Mesothelial cell of epicardium (in vitro differentiated cells): ENCODE measurements at places on chromosomes 16 and 17.

GRCh38 chr17:57092171-57092570 is 7.1 kb downstream of the AKAP1 start:
- no peak for DNase-seq

DNA sequence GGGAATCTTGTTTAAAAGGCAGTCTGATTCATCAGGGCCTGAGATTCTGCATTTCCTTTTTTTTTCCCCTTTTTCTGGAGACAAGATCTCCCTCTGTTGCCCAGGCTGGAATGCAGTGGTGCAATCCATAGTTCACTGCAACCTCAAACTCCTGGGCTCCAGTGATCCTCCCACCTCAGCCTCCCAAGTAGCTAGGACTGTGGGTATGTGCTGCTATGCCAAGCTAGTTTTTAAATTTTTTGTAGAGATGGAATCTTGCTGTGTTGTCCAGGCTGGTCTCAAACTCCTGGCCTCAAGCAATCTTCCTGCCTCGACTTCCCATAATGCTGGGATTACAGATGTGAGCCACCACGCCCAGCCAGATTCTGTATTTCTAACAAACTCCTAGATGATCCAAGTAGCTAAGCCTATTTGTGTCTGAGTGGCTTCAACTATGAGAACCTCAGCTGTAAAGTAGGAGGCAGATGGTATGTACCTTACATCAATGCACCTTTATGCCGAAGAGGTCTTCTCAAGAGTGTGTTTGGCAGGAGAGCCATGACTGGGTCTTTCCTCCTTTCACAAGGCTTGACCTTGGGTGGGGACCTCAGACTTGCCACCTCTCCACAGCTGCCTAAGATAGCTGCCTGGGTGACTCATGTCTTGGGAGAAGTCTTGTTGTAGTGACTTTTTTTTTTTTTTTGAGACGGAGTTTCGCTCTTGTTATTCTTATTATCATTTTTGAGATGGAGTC is 10.9 kb downstream of the LDAF1 start:
- no peak for DNase-seq

DNA sequence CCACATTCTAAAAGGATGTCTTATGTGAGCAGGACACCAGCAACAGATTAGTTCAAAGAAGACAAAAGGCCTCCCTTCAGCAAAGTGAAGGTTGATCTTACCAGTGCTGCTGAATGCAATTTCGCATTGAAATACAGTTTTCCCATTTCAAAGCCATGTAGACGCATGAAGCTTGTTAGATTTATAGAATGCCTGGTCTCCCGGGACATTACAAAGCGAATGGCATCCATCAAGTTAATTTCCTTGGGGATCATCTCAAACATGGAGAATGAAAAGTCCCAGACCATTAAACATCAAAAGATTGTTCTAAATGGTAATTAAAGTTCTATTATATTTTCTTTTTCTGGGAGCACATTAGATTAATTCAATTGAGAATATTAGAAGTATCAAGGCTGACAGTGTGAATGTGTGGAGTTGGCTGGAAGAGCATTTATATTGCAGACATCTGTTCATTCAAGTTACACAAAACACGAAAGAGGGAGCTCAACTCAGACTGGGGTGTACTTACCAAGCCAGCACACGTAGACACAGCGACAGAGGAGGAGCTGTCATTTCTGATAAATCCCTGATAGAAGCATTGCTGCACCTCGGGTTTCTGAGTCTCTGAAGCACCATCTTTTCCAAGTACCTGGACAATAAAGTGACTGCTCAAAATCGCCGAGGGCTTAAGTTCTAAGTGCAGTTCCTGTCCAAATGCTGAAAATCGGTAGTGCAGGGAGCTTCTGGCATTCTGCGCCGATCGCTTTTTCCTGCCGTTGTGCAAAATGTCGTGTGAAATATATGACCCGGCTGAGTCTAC is 3.8 kb downstream of the ADAMTS18 start:
- no peak for DNase-seq

DNA sequence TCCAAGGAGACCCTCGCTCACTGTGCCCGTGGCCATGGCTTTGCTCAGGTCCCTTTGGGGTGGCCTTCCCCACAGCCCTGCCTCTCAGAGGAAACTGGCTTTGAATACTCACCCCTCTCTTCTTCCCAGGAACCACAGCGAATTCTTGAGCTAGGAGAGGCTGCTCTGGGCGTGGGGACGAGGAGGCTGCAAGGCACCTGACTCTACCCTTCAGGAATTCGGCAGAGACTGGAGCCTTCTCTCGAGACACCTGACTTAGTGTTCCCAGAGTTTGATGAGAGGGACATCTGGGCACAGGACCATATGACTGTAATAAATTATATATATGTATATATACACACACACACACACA is 6.2 kb downstream of the LLGL2 start:
- no peak for DNase-seq

DNA sequence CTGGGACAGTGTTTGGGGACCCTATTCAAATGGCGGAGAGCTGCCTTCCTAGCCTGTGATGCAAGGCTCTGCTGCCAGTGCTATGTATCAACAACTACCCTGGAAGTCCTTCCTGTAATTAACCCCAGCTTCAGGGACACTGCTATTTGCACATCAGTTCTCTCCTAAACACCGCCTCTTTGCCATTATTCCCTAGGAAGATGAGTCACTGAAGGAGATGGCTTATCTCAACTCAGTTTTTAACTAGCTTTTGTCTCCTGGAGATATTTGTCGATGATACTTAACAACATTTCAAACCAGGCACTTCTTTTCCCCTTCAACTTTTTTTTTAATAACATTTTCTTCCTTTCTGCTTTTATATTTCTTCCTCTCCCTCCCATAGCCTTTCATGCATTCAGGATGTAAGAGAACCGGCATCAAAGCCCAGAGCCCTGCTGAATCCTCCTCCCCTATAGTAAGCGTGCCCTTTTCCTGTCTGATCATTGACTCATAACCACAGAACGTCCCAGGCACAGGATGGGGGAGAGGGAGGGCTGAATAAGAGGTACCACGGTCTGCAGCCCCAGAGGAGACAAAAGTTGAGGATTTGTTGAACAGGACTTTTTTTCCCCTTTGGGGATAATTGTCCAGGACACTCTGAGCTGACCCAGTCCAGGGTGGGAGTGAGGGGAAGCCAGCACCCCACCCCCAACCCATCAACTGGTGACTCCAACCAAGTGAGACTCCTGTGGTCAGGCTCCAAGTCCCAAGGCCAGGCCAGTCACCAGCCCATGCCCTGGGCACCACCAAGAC is 387.8 kb upstream of the SALL1 start:
- DNase-seq: no peak

DNA sequence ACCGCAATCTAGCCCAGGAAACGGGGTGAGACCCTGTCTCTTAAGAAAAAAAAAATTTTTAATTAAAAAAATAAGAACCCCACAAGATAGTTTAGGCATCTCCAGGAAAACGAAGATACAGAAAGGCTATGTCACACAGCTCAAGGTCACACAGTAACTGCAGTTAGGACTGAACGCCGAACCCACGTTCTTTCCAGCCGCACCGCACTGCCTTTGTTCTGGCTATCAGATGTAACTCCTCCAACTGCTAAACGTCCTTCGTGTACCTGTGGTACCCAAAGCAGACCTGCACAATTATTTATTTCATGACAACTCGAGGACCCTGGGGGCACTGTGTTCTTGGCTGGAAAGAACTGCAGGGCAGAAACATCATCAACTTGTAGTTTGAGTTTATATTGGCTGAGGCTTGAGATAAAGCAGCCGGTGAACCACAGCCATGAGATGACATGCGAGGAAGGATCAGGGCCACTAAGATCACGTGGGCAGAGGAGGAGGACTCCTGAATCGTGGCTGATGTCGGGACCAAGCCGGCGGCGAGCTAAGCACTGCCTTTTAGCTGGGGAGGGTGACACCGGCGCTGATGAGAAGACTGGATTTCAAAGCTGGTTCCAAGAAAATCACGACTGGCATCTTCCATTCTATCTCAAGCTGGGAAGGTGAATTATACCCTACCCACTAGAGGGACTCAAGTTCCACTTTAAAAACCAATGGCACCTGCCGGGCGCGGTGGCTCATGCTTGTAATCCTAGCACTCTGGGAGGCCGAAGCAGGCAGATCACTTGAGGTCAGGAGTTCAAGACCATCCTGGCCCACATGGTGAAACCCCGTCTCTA is 20.7 kb upstream of the MNT start:
- no peak for DNase-seq

- DNase-seq: no peak
Measured at GRCh38 chr17:2435862-2436261, 35.0 kb upstream of the MNT start.

GRCh38 chr16:3009568-3010390 is 2.9 kb upstream of the CLDN9 start:
- DNase-seq: peak; percentile 82

DNA sequence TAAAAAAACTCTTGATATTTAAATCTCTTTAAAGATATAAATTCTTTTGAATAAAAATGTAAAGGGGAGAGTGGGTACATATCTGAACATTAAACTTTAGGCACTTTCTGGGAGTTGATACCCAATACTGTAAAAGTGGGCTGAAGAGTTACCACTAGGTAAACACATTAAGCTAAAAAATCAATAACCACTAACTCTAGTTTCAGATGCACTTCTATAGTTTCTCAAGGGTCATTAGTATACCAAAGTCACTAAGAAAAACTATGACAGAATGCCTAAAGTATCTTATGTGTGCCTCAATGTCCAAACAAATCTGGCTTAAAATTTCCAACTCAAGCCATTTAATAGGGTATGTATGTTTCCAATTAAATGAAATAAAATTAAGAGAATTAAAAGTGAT is 13.1 kb upstream of the CFDP1 start:
- no peak for DNase-seq

- DNase-seq: peak; percentile 31
Measured at GRCh38 chr16:81315271-81316175, 761 bp downstream of the GAN start.

DNA sequence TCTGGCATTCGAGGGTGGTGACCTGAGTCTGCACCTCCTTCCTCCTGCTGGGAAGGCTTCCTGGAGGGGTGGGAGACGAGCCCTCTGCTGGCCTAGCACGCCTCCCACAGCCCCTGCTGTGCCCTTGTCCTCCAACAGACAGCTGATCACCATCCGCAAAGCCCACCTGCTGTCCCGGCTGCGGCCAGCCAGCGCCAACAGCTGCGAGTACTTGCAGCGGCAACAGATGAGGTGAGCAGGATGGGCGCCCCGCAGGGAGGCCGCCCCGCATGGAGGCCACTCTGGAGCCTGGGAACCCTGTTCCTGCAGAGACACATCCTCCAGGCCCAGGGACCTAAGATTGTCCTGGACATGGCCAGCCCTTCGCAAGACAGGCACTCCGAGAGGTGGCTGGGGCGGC is 21.6 kb downstream of the UBALD1 start:
- no peak for DNase-seq

DNA sequence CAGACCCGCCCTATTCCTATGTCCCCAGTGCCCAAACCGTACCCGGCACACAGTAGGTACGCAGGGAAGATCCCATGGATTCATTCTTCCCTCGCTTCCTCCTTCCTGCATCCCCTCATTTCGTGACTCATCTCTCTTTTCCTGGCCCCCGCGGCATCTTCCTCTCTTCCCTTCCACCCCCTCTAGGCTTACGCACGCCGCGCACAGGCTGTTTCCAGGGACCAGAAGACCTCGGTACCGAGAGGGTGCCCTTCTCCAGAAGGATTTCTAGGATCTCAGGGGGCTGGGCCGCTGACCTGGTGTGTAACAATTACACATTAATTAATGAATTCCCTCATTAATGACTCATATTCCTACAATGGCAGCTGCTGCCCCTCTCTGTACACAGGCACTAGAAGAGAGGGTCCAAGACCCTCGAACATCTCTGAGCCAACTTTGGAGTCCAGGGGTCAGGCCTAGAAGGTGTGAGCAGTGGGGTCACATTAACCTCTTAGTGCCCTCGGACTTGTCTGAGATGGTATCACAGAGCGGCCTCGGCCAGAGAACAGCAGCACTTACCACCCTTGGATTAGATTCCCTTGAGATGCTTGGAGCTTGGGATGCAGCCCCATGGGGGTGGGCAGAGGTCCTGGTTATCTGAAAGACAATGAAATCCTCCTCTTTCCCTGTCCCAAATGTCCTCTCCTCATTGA is 16.8 kb upstream of the PLLP start:
- DNase-seq: no peak

DNA sequence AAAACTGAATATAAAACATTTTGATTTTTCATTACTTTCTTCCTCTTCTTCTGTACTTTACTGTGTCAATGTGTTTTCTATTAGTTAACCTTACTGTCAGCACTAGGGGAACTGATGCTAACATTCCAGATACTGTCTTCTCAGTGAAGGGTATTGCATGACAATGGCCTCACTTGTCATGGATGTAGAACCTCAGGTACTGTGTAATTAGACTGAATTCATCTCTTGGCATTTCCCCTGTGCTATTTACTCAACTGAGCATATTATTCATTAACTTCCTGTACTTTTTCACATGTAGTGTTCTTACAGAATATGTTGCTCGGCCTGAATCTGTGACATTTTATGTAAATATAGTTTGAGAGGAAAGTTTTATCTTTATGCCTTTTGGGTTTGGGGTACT is 237.0 kb downstream of the CA10 start:
- no peak for DNase-seq

GRCh38 chr17:74452033-74452840 is 14.2 kb upstream of the CD300A start:
- no peak for DNase-seq

- no peak for DNase-seq
Measured at GRCh38 chr16:252366-253337, 18.0 kb downstream of the FAM234A start.

- no peak for DNase-seq
Measured at GRCh38 chr16:79639576-79640311, 39.2 kb upstream of the MAF start.

- no peak for DNase-seq
Measured at GRCh38 chr16:49000594-49000993, 281.0 kb downstream of the CBLN1 start.

- DNase-seq: no peak
Measured at GRCh38 chr16:12406926-12407690, 396.6 kb downstream of the CPPED1 start.

- DNase-seq: no peak
Measured at GRCh38 chr17:17533901-17534441, 37.8 kb upstream of the RASD1 start.

- no peak for DNase-seq
Measured at GRCh38 chr17:12095522-12095921, 74.8 kb downstream of the MAP2K4 start.

DNA sequence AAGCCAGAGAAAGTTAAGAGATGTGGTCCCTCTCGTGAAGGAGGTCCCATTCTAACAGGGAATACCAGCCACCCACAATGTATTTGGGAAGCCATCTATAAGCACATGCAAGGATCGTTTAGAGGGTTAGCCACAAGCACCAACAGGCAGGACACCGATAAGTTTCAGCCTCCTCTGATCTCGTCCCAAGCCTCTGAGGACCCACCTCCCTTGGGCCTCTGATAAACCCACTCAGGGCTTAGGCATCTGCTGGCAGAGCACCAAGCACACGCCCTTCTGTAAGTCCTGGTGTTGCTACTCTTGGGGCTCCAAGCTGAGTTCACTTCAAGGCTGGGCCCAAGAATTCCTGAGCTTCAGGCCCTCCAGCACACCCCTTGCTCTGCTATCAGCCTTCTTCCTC is 5.4 kb upstream of the PNPO start:
- DNase-seq: no peak

- DNase-seq: no peak
Measured at GRCh38 chr16:59339871-59340270, 605.8 kb upstream of the GOT2 start.

- DNase-seq: no peak
Measured at GRCh38 chr17:81841866-81842265, 7.0 kb upstream of the PPP1R27 start.
